ENCODE measurements at places on chromosomes 11 and 22.

DNA sequence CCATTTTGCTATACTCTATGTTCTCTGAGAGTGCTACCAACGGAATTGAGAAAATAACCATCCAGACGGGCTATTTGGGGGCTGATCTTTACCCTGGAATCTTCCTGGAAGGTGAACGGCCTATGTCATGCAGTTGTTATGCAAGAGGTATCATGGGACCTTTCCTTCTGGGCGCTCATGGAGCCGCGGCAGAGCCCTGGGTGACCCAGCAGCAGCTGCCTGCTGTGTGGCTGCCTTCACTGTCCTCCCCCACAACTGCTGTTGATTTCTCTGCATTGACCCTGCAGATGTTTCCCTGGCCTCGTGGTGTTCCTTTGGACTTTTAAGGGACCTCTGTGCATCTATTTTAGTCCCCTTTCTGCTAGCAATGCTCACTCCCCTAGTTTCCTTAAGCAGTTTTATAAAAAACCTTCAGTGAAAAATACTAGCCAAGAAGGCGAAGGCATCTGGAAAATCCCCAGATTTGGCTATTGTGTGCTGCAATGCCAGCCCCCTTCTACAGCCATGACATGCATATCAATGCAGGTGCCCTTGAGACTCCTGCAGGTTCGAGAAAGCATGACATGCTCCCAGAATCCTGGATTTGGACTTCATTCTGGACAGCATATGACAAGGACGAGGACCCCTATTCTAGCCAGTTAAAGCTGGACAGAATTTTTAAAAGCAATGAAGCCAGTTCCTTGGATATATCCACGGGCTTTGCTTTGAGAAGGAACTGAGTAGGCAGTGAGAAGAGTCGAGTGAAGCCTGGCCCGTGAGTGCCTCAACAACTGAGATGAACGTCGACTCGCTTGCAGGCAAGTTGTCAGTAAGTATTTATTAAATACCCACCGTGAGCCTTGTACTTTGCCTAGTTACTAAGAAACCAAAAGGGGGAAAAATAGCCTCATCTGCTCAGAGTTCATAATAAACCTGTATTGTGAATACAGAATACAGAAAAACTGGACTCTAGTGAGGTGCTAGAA lies at the start of gene SLC25A18:
Gene SLC25A18, plus strand, starts transcription at position 593 of the 965 bp plus-strand sequence. CDS start 16,447 bp downstream, outside the sequence.
- no peak for DNase-seq

GRCh38 chr11:50088231-50088630 lies 55.6 kb downstream of the OR4C45 start:
- no peak for DNase-seq

- DNase-seq = no peak
Observed at GRCh38 chr11:20097319-20098221, 62.7 kb downstream of the DBX1 start.

GRCh38 chr11:99117603-99118002 lies 96.9 kb downstream of the CNTN5 start:
- no peak for DNase-seq

- DNase-seq = no peak
Observed at GRCh38 chr11:115774756-115775155, 270.5 kb upstream of the CADM1 start.

DNA sequence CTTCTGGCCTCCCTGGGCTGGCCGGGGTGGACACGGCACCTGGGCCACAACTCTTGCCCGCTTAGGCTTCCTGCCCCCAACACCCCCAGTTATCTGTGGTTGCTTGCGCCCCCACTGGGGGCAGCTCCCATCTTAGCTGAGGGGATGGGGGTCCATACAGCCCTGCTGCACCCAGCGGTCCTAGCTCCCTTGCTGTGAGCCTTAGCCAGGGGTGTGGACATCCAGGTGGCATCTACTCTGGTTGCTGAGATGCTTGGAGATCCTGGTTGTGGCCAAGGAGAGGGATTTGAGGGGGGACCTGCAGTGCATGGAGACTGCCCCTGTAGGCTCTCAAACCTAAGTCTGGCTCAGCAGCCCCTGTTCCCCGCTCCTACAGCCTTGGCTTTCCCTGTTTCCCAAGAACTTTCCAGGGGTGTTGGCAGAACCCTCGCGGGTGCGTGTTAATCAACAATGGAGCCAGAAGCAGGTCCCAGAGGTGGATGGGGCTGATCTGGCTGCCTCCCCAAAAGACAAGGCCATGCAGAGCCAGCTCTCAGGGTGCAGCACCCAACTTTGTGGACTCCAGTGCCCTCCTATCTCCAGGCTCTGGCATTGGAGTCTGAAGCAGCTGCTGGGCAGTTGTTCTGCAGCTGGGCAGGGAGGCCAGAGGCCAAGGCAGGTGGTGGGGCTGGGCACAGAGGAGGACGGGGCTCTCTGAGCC lies 3.3 kb downstream of the KCNQ1 start:
- no peak for DNase-seq

DNA sequence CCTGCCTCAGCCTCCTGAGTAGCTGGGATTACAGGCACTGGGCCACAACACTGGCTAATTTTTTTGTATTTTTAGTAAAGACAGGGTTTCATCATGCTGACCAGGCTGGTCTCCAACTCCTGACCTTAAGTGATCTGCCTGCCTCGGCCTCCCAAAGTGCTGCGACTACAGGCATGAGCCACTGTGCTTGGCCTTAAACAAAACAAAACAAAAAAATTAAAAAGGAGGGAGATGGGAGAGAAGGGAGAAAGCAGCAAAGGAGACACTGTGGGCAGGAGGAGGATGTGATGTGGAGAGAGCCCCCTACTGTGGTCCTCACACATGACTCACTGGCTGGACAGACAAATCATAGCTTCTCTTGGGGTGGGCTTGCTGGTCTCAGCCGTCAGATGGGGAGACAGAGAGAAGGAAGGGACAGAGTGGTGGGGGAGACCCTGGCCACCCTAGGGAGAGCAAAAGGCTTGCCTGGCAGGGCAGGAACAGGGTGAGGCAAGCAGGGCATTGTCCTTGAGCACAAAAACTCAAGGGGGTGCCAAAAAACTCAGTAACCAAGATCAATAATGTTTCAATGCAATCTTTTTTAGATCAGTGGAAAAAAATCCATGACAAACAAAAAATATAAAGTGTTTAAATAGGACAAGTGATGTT lies 31.6 kb downstream of the TPST2 start:
- DNase-seq = peak; percentile 74

- no peak for DNase-seq
Observed at GRCh38 chr11:9133956-9134355, 42.6 kb upstream of the SCUBE2 start.

GRCh38 chr11:63488789-63489188 lies 2.2 kb downstream of the PLAAT5 start:
- no peak for DNase-seq

DNA sequence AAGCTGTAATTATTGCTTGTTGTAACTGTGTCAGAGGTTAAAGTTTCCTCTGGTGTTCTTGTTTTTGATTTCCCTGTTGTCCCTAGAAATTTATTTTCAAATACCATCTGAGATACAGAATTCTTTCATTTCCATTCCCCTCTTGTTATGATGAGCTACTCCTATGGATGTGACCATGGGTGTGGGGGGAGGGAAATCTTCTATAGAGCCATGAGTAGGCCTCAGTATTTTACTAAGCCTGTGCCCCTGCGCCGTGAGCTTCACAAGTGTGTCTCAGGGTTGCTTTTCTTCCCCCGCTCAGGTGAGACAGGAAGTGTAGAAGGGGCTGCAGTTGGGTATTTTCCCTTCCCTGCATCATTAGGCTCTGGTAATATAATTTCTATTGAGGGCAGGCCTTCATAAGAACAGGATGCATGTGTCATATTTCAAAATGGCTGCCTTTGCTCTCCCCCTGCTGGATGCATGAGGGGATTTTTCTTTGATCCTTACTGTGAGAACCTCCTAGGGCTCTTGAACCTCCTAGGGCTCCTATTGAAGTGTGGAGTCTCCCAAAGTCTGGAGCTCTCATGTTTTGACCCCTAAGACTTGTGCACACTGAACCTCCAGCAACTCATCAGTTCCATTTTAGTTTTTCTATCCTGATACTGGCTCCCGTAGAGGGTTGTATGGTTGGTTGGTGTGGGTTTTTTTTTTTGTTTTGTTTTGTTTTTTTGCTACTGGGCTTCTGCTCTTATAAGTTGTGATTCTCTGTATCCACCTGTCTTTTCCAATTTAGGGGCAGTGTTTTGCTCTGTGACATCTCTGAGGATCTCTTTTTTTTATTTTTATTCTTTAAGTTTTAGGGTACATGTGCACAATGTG lies 658.2 kb downstream of the NTM start:
- no peak for DNase-seq

DNA sequence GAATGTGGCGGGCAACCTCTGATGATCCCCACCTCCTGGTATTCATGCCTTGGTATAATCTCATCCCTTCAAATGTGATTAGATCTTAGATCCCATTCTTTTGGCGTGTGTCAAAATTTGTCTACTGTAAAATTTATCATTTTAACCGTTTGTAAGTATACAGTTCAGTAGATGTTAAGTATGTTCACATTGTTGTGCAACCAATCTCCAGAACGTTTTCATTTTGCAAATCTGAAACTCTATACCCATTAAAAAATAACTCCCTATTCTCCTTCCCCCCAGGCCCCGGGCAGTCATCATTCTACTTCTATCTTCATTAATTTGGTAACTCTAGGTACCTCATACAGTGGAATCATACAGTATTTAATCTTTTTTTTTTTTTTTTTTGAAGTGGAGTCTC lies 159.0 kb downstream of the LDLRAD3 start:
- no peak for DNase-seq

- no peak for DNase-seq
Observed at GRCh38 chr11:71221201-71221600, 31.2 kb downstream of the SHANK2 start.

DNA sequence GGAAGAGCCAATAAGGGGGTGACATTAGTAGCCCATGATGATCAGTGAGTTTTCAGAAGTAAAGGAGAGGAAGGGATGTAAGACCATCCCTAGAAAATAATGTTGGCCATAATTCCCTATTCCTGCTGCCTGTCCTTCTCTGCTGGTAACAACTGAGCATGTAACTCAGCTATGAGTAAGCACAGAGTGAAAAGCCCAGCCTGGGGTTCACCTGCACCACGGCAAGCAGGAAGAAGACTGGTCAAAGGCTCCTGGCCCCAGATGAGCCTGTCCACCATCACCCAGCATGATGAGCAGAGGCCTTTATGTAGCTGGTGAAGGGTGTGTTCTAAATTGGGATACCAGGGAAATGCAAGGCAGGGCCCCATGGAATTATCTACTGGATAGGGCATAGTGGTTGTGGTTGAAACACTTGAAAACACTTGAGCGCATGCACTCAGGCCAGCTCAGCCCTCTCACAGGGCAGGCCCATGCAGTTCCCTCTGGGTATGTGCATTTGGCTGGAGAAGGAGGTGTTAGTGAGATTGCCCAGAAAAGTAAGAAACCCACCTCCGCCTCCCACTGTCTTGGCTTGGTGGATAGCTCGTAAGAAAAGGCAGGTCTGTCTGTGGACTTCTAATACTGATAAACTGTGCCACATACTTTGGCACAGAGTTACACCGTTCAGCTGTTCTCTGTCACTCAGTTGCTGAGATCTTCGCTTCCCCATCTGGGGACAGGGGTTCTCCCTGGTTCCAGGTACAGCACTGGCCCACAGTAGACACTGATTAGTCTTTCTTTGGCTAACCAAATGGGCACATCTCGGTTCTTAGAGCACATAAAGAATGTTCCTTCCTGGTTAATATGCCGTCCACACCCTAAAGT lies 86.8 kb downstream of the AMOTL1 start:
- no peak for DNase-seq

DNA sequence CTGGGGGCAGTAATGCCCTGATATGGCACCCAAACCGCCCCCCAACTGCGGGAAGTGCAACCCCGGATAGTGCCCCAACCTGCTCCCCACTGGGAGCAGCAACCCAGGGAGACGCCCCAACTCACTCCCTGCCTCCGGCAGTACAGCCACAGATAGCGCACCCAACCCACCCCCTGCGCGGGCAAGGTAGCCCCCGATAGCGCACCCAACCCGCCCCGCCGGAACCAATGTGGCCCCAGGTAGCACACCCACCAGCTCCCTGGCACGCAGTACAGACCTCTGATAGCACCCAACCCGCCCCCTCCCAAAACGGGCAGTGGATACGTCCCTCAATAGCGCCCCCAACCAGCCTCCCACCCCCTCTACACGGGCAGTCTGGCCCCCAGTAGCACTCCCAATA lies 3.8 kb upstream of the RFPL3 start:
- no peak for DNase-seq

GRCh38 chr22:47032956-47033647 lies 270.7 kb downstream of the TBC1D22A start:
- DNase-seq = no peak

DNA sequence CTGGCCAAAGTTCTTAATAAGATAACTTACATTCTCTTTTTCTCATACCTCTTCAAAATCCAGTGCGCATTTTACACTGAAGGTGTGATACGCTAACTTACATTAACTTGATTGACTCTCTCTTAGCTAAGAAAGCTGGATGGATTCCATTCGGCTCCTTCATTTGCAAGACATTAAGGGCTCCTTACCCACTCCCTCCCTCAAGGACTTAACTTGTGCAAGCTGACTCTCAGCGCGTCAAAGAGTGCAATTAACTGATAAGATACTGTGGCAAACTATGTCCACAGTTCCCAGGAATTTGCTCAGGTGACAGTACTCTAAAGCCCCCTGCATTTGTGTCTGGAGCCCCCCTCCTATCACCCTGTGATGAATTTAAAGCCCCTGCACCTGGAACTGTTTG lies 6.4 kb upstream of the RFPL1 start:
- no peak for DNase-seq

DNA sequence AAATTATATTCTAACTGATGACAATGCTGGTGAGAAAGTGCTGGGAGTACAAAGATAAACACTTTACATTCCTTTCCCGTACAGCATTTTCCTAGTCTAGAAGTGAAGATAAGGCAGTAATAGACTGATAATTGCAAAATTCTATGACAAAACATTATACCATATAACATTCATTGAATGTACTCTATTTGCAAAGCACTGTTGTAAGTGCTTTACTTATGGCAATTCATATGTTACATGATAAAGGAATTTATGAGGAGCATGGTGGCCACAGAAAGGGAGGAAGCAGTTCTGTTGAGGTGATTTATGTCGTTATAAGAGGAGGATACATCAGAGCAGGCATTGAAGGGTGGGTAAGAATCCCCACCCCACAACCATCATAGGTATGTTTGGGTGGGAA lies 434.8 kb downstream of the RAB38 start:
- DNase-seq = no peak

DNA sequence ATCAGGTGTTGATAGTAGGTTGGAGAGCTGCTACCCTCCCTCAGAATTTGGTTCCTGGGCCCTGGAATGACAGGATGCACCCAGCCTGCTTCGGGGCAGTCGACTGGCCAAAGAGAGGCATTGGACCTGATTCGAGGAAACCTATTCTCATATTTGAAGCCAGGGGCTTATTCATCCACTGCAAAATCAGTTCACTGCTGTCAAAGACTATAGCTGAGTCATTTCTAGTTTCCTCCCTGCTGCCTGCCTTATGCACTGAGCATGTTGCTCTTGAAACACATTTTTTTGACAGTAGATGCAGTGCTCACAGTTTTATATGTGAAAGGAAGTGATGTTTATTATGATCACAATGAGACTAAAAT lies 565.4 kb downstream of the ETS1 start:
- no peak for DNase-seq

GRCh38 chr11:72512956-72513355 lies 78.6 kb upstream of the CLPB start:
- no peak for DNase-seq

- no peak for DNase-seq
Observed at GRCh38 chr11:129209891-129210830, 18.0 kb upstream of the ARHGAP32 start.

GRCh38 chr11:75425422-75425821 lies 7.6 kb downstream of the KLHL35 start:
- DNase-seq = peak; percentile 62
